ENCODE measurements at places on chromosomes 3 and 15. TPM values are rescaled to one million over a fixed set of nuclear protein-coding genes. Genes with fewer than 3 reads are reported as not detected.

Gene MYRIP
- total RNA-seq = 1.3 TPM

Gene SLC27A2
- 0.18 TPM for total RNA-seq

Gene CASR
- not detected for total RNA-seq

Gene GOLGA8Q
- total RNA-seq = 0.75 TPM

Gene AP3B2
- total RNA-seq = 0.18 TPM

Gene IL20RB
- 0.84 TPM for total RNA-seq

Gene RAD51
- 3.6 TPM for total RNA-seq

Gene CLK3
- total RNA-seq = 31.9 TPM

Gene C3orf62
- total RNA-seq = 3.1 TPM

Gene ARIH1
- 54.2 TPM for total RNA-seq

Gene COPS2
- 70.4 TPM for total RNA-seq

Gene GABRR3
- not detected for total RNA-seq

Gene SI
- total RNA-seq = not detected

Gene CACNA1D
- 2.0 TPM for total RNA-seq

Gene ACTRT3
- total RNA-seq = 3.4 TPM

Gene CCR1
- 3.1 TPM for total RNA-seq

Gene CCDC50
- total RNA-seq = 32.4 TPM

Gene C3orf22
- total RNA-seq = 0.04 TPM

Gene ERICH6
- total RNA-seq = 0.09 TPM

Gene LRTM1
- total RNA-seq = 99.9 TPM

Gene SGO1
- total RNA-seq = 4.2 TPM

Gene CCK
- 10.3 TPM for total RNA-seq

Gene C3orf18
- total RNA-seq = 23.1 TPM

Gene RBPMS2
- 0.44 TPM for total RNA-seq

Gene EPM2AIP1
- 27.0 TPM for total RNA-seq

Gene GRAMD2A
- 0.98 TPM for total RNA-seq

Gene TLNRD1
- total RNA-seq = 7.8 TPM

Gene DLL4
- 9.7 TPM for total RNA-seq

Gene EOGT
- 18.2 TPM for total RNA-seq

Gene GOLGA6L7
- not detected for total RNA-seq

Gene SEMA5B
- 17.7 TPM for total RNA-seq

Gene SLC24A5
- 0.04 TPM for total RNA-seq

Gene CD200
- 7.5 TPM for total RNA-seq

Gene ZNF660
- 6.2 TPM for total RNA-seq

Gene TMEM207
- total RNA-seq = not detected

Gene POPDC2
- 16.1 TPM for total RNA-seq

Gene LINS1
- 17.3 TPM for total RNA-seq

Gene EDC3
- 11.0 TPM for total RNA-seq

Gene ATP13A4
- total RNA-seq = 0.62 TPM

Gene GOLGA8N
- total RNA-seq = 9.2 TPM

Gene TF
- 4.1 TPM for total RNA-seq

Data from muscle of leg (tissue), 16 donors.